WTC11 (cell line): ENCODE measurements at places on chromosomes 12 and 14.

GRCh38 chr12:3107071-3107583 is 29.9 kb downstream of the TSPAN9 start:
- peak; percentile 36 for DNase-seq

- DNase-seq, result no peak
Observed at GRCh38 chr12:42982828-42983227, 393.3 kb upstream of the PRICKLE1 start.

DNA sequence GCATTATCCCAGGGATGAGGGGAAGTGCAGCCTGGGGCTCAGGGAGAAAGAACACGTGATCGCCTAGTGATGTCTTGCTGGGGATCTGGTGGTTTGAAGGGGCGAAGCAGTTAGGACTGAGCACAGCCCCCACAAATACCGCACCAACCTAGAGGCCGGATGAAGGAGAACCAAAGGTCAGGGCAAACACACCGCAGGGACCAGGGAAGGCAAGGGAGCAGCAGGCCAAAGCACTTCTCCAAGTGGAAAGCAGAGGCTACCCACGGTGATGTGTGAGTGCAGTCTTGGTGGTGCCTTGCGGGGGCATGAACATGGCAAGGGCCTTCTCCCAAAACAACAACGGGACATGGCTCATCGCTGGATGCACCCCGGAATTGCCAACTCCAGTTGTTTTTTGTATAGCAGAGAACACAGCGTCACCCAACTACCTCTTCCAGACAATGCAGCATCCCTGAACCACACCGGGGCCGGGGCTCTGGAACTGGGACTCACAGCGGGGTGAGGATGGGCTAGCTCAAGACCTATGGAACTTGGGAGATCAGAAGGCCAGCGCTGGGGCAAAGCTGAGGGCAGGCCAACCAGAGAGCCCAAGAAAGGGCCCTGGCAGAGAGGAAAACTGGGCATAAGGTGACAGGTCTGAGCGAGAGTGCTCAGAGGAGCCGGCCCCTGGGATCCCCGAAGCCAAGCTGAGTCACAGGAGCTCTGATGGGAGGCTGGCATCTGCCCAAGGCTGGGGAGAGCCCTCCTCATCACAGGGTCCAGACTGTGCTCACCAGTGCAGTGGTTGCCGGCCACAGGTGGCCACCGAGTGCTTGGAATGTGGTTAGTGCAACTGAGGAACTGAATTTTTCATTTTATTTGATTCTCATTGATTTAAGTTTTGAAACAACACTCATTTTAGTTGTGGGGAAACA is 11.1 kb downstream of the GALNT16 start:
- no peak for DNase-seq

DNA sequence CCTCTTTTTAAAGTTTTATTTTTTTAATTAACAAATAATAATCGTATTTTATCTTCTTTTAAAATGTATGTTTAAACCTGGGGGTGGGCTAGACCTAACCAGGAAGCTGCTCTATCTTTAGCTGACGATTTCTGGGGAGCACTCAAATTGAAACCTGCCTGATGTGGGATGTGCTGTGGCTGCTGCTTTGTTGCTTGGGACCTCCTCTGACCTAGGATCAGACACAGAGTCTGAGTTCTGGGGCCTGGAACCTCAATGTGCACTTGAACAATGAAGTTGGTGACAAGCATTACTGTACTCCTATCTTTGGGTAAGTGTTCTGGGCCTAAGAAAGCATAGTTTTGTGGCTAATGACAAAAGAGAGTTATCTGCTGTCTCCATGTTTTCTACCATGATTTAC is 386.7 kb downstream of the DAD1 start:
- no peak for DNase-seq

GRCh38 chr12:114263056-114263805 is 142.7 kb downstream of the TBX5 start:
- no peak for DNase-seq

- no peak for DNase-seq
Observed at GRCh38 chr12:125467363-125467762, 402.1 kb downstream of the AACS start.

DNA sequence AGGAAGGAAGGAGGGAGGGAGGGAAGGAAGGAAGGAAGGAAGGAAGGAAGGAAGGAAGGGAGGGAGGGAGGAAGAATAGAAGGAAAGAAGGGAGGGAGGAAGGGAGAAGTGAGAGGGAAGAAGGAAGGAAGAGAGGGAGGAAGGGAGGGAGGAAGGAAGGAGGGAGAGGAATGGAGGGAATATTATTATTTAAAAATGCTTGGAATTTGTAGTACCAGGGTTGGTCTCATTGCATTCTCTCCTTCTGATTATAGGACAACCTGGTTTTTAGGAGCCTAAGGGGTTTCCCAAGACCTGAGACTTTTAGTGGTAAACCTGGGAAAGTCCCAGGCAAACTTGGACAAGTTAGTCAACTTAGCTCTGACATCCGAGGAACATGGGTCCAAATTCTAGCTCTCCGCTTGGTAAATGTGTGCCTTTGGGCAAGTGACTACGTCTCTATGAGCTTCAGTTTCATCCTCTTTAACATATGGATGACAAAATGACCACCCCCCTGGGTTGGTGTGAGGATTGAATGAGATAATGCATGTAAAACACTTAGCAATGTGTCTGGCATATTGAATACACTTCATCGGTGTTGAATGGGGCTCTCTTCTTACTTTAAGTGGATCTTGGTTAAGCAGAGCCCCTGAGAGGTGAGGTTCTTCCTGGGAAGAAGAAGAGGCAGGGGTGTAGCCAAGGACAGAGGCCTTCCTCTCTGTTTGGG is 690.7 kb upstream of the TBX3 start:
- DNase-seq, result no peak

- no peak for DNase-seq
Observed at GRCh38 chr14:87122166-87122565, 870.8 kb downstream of the GALC start.

GRCh38 chr14:57352396-57353170 is 37.8 kb upstream of the NAA30 start:
- DNase-seq, result no peak

DNA sequence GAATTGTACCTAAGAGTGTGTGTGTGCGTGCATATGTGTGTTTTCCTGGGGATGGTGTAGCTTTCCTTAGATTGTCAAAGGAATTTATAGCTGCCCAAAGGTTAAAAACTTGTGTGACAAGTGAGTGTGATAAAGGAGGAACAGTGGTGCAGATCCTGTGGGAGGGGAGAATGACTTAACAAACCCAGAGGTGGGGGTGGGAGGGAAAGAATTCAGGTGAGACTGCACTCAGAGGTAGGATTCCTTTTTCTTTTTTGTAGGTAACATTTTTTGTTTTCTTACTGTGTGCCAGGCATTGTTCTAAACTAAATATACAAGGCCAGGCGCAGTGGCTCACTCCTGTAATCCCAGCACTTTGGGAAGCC is 45.3 kb upstream of the SINHCAF start:
- no peak for DNase-seq

DNA sequence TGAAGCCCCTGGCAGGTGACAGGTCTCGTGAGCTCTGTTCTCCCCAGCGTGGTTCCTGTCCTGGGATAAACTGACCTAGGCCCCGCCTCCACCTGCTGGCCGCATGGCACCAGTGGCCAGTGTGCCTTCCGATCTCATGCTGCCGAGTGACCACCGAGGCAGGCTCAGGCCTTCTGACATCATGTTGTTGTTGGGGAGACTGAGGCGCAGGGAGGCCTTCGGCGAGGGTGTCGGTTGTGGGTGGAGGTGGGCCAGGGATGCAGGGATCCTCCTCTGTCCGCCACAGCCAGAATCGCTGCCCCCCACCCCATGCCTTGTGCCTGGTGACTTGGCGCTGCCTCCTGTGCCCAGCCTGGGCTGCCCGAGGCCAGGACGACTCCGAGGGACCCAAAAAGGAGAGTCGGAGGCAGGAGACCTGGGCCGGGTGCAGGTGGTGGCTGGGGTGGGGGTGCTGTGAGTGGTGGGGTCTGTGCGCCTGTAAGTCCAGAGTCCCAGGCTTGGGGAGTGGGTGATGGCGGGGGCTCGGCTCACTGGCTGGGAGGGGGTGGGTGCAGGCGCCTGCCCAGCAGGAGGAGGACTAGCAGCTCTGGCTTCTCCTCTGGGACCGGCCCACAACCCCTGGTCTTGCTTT is 24.3 kb downstream of the ASPG start:
- peak; percentile 7 for DNase-seq

- no peak for DNase-seq
Observed at GRCh38 chr12:65672441-65672840, 151.8 kb upstream of the HMGA2 start.

DNA sequence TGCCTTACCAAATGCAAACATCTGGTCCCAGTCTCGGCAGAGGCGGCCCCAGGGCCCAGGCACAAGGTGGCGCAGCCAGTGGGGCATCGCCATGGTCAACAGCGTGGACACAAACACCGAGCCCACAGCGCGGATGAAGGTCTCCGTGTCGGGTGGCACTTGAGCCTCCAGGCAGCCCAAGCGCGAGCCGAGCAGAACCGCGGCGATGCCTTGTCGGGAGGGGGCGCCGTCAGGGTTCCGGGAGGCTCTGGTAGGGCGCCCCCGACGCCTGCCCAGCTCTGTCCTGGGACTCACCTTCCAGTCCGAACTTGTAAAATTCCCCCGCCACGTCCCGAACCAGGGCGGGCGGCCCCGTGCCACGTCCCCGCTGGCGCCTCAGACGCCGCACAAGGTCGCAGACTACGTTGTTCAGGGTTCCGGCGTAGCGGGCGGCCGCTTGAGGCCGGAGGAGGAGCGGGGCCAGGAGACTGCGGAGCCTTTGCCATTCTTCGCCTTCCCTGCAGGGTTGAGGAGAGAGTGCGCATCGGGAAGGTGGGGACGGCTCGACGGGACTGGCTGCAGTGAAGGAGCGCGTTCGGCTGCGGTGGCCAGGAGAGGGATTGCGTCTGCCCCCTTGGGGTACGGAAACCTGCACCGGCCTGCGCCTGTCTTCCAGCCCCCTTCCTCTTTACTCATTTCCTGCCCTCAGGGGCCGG is 1.7 kb downstream of the CYP27B1 start:
- peak; percentile 71 for DNase-seq

- DNase-seq, result no peak
Observed at GRCh38 chr12:94699801-94700200, 49.4 kb upstream of the TMCC3 start.

- DNase-seq, result no peak
Observed at GRCh38 chr14:76929927-76930326, 98.6 kb downstream of the IRF2BPL start.

- DNase-seq, result no peak
Observed at GRCh38 chr14:90831821-90832220, 15.6 kb upstream of the TTC7B start.

DNA sequence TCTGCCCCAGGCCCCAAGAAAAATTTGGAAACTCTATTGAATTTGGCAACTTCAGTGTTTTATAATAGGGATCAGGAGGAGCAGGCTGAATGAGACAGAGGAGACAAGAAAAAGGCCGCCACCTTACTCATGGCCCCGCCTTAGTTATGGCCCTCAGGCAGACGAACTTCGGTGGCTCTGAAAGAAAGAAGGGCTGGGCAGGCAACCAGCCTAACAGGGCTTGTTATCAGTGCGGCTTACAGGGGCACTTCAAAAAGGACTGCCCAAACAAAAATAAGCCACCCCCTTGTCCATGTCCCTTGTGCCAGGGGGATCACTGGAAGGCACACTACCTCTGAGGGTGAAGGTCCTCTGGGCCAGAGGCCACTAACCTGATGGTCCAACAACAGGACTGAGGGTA is 146.3 kb upstream of the ATF7IP start:
- DNase-seq, result no peak

- no peak for DNase-seq
Observed at GRCh38 chr12:110537605-110538409, 35.7 kb downstream of the RAD9B start.

GRCh38 chr12:74977832-74978481 is 231.7 kb downstream of the KCNC2 start:
- no peak for DNase-seq

- no peak for DNase-seq
Observed at GRCh38 chr14:25118671-25119070, 68.7 kb upstream of the STXBP6 start.

- DNase-seq, result no peak
Observed at GRCh38 chr14:102495491-102496330, 13.9 kb downstream of the ANKRD9 start.
